ENCODE measurements at places on chromosomes 7 and 10.
A peak's percentile ranks its signal among the peaks of the same experiment; 100 is the strongest.

DNA sequence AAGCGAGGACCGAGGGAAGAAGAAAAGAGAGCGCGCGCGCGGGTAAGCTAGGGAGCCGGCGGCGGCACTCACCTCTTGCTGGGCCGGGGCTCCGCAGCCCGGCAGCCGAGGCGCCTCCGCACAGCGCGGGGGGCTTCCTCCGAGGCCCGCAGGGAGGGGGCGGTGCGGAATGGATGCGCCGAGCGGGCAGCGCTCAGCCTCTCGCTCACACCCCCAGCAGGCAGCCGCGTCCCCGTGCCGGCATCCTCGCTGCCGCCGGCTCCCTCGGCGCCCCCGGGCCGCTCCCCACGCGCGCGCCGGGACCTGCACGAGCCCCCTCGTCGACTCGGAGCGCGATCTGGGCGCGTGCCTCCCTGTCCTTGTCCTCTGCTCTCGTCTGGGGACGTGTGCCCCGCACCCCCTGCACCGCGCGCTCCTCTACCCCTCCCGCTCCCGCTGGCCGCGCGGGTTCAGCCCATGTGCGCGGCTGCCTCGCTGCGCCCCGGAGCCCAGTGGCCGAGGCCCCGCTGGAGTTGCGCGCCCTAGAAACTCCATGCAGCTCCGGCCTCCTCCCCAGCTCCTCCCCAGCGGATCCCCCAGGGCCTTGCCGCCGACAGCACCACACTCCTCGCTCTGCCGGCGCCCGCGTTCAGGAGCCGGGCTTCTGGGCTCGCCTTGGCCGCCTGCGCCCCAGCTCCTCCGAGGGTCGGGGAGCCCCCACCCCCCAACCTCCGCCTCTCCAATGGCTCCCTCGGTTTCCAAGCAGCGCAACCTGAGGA, 75.3 kb downstream of the CALN1 start:
- peak; percentile 41 for DNase-seq

GRCh38 chr10:77306666-77307065, 330.9 kb downstream of the KCNMA1 start:
- DNase-seq, result no peak

DNA sequence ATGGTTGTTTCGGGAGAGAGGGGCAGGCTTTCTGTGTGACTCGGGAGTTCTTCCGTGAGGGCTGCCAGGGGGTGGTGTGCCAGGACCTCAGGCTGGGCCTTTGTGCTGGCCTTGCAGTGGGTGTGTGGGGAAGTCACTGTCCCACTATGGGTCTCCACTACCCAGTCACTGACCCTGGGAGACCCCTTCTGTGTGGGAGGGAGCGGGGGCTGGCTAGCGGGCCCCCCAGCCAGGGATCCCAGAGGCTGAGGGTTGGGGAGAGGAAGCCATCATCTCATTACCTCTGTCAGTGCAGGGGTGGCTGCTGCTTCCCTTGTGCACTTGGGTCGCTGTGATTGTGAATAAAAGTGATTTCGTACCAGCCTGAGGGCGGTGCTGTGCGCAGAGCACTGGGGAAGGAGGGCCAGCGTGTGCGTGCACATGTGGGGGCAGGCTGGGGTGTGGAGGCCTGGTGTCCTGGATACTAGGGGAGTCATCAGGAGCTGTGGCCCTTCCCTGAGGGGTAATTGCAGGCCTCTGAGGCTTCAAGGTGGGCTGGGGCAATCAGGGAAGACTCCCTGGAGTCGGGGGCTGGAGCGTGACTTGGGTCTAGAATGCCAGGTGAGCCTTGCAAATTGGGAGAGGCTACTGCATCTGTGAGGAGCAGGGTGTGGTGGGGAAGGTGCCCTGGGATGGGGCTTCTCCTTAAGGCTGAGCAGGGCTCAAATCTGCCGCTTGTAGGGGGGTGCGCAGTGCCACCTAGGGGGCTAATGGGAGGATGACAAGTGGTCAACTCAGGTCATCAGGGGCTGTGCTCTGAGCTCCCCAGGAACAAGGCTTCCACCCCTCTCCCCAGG, 98.9 kb downstream of the NEURL1 start:
- DNase-seq, result no peak

DNA sequence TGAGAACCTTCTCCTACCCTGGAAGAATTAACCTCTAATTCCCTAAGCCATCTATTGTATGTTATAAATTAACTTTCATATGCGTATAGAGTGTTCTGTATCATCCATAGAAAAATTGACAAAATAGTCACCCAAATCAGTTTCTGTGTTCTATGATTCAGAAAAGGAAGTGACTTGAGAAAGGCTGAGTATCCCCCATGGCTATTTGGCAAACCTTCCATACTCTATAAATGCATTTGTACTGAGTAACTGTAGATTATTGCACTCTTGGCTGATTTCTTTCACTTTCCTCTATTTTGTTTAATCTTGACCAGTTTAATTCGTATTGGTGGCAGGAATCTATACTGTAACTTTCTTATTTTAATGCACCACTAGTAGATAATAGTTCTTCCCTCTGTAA, 182.2 kb downstream of the HTR7 start:
- DNase-seq, result no peak

DNA sequence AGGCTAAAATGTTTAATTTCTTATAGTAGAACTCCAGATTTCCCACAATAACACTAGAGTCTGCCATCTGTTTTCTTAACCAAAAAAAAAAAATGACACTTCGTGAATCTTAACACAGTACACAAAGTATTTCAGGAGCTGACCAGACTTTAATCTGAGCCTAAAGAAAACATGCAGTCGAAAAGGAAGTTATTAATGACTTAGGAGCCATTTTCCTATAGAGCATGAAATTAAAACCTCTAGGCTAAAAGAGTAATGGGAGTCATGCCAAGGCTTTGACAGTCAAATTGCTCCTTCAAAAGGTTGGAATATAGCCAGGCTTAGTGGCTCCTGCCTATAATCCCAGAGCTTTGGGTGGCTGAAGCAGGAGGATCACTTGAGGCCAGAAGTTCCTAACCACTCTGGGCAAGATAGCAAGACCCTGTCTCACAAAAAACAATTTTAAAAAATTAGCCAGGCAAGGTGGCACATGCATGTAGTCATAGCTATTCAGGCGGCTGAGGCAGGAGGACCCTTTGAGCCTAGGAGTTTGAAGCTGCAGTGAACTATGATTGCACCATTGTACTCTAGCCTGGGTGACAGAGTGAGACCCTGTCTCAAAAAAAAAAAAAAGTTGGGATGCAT, 13.6 kb downstream of the MICU1 start:
- no peak for DNase-seq

DNA sequence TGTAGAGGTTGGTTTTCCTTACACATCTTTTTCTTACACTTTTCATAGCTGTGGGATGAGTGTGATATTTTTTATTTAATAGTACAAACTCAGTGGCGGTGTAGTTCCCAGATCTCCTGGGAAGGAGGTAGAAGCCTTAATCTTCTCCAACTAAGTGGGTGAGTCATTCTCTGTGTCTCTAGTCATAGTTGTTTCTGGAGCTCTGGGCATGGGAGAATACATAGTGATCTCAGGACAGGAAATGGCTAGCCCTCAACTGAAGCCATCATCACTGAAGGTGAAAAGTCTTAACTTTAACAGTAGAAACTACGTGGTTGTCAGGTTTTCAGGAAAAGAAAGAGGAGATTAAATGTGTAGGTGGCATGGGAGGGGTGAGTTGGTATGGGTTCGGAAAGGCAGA, 319.4 kb upstream of the FZD8 start:
- DNase-seq, result no peak

GRCh38 chr7:44086627-44087026, 4.3 kb upstream of the POLM start:
- no peak for DNase-seq

- DNase-seq, result no peak
These were observed 96.3 kb upstream of the ANKRD1 start for GRCh38 chr10:91017198-91017597.

DNA sequence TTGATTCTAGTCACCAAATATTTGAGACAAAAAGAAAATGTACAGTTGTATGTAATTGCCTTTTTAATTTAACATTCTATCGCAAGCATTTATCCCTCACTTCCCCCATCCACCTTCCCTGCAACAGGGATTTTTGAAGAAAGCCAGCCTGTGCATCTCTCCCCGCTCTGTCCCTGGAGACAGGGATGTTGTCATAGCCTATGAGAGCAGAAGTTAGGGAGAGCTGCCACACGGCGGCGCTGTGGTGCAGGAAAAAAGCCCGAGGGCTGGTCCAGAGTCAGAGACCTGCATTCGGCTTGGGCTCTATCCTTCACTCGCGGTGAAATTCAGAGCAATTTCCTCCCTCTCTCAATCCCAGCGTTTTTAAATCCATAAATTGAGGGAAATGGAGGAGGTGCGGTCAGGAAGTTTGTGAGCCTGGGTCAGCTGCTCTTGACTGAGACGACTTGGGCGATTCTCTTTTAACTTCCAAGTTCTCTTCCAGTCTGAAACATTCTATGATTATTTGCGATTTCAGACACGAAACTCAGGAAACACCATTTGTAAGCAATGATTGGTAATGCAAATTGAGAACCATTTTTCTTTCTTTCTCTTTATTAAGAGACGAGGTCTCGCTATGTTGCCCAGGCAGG, 17.5 kb downstream of the HKDC1 start:
- peak; percentile 89 for DNase-seq

DNA sequence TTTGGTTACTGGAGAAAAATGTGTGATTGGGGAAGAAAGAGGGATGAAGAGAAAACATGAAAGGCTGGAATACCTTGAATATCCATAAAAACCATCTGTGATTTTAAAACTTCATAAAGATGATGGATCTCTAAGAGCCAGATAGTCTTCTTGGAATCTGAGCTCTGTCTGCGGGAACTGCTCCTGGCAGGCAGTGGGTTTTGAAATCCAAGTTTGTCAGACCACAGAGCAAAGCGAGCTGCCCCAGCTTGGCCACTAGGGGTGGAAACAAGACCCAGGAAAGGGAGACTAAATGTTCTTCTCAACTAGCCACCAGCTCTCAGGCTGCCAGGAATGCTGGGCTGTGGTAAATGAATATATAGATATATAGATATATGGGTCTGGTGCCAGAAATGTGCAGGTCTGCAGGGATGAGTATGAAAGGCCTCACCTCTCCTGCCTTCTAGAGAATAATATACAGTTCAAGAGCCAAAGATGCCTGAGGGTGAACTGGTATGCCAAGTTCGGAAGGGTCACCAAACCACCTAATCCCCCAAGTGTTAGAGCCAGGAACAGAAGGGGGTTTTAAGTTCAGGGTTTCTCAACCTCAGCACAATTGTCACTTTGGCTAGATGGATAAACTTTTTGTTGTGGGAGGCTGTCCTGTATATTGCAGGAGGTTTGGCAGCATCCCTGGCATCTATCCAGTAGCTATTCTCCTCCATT, 208.8 kb downstream of the KCNMA1 start:
- peak; percentile 81 for DNase-seq

- DNase-seq, result peak; percentile 57
These were observed 9.2 kb downstream of the PLAU start for GRCh38 chr10:73920089-73920488.

DNA sequence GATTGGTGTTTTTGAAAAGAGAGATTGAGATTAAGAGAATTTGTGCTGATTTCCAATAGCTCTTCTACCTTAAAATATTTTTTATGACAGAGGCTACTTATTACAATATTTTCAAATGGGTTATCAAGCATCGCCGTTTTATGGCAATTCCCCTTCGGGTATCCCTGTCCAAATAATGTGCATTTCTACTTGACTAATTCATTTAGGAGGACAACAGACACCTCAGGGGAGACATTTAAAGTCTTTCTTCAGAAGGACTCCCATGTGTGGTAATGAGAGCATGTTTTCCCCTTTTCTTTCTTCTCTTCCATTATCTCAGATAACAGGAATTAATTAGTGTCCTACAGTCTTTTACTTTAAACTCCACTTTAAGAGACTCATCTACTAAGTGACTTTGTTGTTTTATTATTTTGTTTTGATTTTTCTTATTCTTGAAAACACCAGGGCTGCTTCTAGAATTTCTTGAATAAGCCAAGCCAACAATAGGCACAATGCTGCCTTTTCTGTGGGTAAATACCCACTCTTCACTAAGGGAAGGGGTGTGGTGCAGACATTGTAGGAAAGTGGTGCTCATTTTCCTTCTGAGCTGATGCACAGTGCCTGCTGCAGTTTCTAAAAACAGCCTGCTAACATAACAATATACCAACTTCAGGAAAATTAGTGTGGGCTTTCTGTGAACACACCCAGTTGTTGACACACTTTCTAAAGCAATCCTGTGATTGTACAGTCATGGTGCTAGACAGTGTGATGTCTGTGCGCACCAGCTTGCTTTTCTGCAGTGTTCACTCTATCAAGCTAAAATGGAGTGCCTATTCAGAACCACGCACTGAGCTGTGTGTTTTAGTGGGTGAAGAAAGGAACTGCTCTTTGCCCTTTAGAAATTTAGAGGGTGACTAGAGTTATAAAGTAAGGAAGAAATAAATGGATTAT, 597.7 kb downstream of the NRG3 start:
- DNase-seq, result no peak

DNA sequence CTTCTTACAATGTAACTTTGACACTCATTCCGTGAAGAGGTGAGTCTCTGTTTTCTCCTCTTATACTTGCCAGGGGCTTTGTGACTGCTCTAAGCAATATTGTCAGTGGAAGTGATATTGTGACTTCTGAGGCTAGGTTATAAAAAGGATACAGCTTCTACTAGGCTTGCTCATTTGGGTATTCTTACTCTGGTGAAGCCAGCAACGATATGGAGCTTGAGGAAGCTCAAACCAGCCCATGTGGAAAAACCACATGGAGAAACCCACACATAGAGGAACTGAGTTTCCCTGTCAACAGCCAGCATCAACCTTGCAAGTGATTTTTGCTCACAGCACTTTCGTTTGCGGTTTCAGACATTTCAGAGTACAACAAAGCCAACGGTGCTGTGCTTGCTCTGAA, 149.6 kb upstream of the SEMA3E start:
- DNase-seq, result no peak

DNA sequence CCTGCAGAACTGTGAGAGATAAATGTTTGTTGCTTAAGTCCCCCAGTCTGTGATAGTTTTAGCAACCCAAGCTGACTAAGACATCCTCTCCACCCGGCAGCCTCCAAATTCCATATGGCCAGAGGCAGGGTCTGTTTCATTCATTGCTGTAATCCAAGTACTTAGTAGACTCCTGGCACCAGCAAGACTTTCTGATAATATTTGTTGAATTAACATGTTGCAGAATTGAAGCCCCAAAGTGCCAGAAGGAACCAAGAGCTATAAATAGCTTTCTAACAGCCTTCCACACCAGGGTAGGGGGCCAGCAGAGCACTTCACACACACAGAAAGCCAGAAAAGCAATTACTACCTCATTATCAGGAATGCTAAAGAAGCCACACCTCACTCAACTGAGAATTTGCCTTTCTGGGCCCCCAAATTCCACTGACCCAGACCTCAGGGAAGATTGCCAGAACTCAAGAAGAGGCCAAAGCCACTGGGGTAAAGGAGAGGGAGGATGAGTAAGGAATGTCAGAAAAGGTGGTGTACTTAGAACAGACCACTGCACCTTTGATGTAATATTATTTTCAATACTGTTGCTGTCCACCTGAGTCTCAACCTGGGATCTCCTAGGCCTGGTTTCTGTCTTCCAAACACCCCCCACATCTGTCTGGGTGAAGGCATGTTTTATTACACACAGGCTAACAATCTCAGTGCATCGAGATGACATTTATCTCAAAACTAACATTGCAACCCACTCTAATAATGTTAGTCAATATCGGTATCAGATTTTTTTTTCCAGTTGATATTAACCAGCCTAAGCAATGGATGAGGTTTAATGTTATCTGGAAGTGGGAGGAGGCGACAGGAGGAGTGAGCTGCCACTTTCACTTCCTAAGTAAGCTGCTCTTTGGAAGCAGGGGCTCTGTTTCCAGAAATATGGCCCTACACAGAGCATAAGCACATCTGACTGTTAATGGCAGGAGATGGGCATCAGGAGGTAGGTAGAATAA, 5.5 kb downstream of the NOD1 start:
- no peak for DNase-seq

GRCh38 chr10:69742928-69743602, 58.6 kb upstream of the COL13A1 start:
- no peak for DNase-seq

- DNase-seq, result no peak
These were observed 646 bp downstream of the FAM13C start for GRCh38 chr10:59361663-59362143.
